ENCODE measurements at places on chromosomes 4 and X.

GRCh38 chr4:86013621-86014020 is 346.2 kb downstream of the MAPK10 start:
- no peak for DNase-seq

DNA sequence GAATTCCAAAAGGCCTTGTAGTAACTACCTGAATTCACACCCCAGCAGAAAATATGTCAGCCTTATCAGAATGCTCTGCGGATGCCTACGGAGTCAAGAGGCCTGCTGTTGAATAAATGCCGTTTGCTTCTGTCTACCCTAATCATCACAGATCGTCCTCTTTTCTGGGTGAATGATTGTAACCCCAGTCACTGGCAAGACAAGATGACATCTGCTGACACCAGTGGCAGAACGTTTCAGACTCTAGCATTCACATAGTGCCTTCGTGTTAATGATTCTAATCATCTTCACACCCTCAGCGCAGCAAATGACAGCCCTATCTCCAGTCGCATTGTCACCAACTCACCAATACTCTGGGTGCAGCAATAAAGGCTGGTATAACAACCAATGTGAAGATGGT is 89.1 kb upstream of the MAP3K15 start:
- no peak for DNase-seq

- no peak for DNase-seq
Measured at GRCh38 chr4:124304941-124305340, 407.6 kb downstream of the ANKRD50 start.

DNA sequence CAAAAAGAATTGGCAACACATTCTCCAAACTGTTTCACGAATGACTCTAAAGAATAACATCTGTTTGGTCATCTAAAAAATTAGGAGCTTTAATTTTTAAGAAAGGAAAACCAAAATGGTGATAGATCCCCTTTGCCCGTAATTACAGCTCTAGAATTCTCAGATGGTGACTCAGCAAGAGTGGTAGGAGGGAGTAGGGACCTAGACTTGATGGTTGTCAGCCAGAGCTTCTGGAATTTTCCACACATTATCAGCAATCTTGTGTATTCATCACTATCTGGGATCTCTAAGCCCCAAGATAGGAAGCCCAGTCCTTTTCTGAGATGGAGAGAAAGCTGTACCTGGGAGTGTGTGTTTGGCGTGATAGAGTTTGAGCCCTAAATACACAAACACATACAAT is 103.9 kb upstream of the RAB40AL start:
- no peak for DNase-seq

DNA sequence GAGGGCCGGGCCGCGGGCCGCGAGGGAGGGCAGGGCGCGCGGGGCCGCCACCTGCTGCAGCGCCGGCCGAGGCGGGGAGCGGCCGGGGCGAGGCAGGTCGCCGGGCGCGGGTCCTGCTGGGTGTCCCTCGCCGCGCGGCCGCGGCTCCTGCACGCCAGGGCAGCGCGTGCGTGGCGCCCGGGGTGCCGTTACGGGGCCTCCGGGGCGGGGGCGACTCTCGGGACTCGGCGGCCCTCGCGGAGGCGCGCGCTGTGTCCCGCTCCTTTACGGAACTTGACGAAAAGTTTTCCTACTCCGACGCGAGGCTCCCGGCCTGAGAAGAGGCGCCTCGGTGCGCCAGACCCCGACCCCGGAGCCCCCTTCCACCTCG is 329 bp downstream of the TBC1D14 start:
- no peak for DNase-seq

DNA sequence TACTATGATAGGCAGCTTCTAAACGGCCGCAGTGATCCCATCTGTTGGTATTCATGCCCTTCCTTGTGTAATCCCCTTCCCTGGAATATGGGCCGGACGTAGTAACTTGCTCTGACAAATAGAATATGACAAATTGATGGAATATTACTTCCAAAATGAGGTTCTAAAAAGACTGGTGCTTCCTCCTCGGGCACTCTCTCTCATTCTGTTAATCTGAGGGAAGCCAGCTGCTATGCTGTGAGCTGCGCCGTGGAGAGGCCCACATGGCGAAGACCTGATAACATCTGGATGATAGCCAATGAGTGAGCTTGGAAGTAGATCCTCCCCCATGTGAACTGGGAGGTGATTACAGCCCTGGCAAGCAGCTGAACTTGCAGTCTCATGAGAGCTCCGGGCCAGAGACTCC is 27.2 kb upstream of the SLC25A4 start:
- DNase-seq: no peak

DNA sequence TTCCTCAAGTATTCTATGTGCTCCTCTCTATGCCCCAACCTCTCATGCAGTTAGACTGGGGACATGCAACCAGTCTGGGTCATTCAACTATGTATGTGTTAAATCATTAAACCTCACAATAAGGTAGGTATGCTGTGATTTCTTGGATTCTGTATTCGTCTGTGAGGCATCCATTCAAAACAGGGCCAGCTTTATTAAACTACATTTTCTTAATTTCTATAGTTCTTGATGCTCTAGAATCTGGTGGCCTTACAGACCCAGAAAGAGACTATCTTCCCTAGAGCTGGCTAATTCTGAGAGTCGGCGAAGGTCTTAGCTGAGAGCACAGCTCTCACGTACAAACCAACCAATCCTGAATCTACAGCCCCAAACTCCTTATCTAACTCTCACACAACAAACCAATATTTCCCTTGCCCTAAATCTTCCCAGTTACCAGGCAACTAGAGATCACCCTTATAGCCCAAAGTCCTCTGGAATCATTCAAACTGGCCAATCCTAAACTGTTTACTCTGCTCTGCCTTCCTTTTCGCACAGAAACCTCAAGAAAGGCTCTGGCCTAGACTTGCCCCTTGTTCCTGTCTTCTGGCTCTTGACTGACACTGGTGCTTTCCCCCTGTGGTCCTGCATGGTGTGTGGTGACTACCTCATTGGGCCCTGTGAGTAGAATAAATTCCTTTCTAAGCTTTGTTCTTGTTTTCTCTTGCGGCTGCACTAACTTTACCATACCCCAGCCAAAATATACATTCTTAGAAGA is 203.5 kb upstream of the TET2 start:
- no peak for DNase-seq

- DNase-seq: no peak
Measured at GRCh38 chrX:110178179-110178865, 139.6 kb downstream of the AMMECR1 start.
